Activated CD4-positive, alpha-beta T cell treated with anti-CD3 and anti-CD28 coated beads, Interleukin-2, amount 50 U/mL, for 1 hour (primary cell): ENCODE measurements at places on chromosomes 7 and 10.
A peak's percentile ranks its signal among the peaks of the same experiment; 100 is the strongest.

DNA sequence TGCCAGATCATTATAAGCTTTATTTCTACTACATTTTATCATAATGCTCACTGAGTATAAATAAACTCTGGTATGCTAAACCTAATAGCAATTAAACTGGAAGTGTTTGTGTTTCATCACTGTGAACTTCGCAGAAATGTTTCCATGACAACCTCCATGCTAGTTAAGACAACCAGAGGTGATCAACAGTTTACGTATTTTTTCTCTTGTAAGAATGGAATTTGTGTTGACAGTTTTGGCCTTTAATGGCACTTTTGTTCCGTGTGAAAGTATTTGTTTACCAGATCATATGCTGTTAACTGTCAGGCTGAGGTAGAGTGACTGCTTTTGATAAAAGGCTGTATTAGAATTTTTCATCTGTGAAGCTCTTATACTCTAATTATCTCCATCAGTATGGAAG lies 212.1 kb upstream of the PPP1R3A start:
- no peak for DNase-seq

DNA sequence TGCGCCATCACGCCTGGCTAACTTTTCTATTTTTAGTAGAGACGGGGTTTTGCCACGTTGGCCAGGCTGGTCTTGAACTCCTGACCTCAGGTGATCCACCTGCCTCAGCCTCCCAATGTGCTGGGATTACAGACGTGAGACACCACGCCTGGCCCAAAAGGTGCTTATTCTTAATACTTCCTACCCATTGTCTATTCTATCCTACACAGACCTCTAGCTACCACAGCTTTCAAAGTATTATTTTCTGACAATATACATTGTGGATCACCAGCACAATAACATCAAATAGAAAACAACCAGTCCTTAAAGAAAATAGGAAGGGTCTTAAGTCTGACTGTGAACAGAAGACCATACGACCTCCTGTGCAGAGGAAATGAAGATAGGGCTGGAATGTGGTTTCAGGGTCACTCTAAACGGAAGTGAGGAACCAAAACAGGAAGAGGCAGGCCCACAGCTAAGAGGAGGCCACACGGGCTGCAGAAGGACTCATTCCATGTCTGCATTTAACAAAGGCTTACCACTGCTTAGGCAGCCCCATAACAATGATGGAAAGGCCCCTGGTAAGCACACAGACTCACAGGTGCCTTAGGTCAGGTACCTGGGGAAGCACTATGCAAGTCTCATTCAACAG lies 115.2 kb downstream of the ZFAND4 start:
- DNase-seq, result no peak

DNA sequence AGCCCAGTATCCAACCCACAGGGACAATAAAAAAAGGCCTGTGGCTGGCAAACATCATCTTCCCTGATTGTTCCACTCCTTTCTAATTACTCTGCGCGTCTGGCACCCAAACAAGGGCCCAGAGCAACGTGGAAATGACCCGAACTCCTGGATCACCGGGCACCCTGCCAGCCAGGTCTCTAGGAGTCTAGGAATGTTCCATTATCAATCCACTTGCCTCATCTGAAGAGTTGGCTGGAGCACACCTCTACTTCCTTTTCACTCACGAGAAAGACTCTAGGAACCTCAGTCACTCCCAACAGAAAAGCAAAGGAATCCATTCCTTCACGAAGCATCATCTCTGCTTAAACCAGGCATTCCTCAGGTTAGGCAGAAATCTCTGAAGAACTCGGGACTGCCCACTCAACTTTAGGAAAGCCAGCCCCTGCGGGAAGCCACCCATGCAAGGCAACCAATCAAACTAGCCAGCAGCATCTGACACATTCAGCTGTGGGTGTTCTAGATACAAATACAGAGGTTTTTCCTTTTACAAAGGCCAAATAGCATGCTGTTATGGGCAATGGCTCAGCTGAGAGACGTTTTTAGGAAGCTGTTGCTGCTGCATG lies 37.7 kb downstream of the ATXN7L1 start:
- DNase-seq, result no peak

GRCh38 chr7:1638215-1638661 lies 31.8 kb upstream of the ELFN1 start:
- no peak for DNase-seq

DNA sequence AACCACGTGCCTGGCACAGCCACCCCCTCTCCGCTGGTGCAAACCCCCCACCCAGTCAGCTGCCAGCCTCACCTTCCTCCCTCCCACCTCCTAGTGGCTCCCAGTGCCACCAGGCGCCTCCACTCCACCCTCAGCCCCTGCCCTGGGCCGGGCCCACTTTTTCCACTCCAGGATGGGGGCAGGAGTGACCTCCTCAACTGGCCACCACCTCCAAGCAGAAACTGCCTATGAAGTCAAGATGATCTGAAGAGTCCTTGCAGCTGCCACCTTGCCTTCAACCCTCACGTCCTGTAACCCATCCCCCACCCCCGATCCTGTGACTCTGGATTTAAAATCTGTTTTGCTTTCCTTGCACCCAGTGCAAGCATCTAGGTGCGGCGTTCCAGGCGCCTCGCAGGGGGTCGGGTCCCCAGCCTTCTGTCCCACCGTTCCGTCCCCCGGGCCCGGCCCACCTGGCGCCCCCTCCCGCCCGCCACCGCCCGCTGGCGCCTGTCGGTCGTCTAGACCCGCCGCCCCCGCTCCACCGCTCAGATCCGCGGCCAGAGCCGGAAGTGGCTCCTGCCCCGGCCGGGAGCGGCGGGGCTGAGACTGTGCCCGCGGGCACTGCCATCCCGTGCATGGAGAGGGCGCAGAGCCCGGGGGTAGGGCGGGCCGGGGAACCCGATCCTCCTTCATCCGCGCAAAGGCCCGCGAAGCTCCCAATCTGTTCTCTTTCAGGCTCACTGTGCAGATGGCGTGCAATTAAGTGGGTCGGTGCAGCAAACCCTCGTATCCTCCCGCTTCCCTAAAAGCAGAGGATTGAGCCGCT lies 51.2 kb upstream of the GTF2I start:
- DNase-seq, result peak; percentile 22

DNA sequence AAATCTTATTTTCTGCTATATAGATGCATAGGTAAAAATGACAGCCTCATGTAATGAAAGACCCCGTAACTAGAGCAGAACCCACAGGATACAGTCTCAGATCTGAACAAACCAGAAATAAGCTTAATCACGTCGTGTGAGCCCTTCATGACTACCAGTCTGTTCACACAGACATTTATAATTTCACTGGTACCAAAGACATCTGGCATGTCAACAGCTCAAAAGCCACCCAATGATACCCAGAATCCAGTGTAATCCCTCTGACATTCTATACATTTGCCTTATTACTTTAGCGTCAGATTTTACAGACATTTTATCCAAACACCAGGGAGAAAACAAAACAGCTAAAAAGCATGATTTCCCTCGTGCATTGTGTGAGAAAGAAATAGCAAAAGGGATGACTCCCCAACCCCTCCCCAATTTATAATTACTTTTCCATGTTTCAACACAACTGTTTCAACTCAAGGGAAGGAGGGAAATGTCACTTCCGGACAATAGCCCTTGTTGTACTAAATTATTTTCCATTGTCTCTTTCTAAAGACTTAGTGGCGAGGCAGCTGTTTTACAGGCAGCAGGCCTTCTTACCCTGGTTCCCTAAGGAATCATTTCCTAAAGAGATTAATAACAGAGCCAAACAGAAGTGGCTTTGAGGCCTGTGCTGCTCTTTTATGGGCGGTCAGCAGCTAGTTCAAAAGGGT lies 33.2 kb downstream of the DOCK4 start:
- no peak for DNase-seq

GRCh38 chr7:136293272-136293671 lies 316.1 kb upstream of the MTPN start:
- no peak for DNase-seq
